ENCODE measurements at places on chromosomes 5 and 9. TPM values are rescaled to one million over a fixed set of nuclear protein-coding genes. Genes with fewer than 3 reads are reported as not detected.

The ENHO gene
- 0.55 TPM for total RNA-seq

The KLHL9 gene
- total RNA-seq = 21.0 TPM

The FOXI1 gene
- total RNA-seq = not detected

The ANKRD18B gene
- total RNA-seq = 0.77 TPM

The RAB3C gene
- total RNA-seq = 1.1 TPM

The PLPP7 gene
- total RNA-seq = 1.2 TPM

- DNase-seq = no peak
These were observed 651 bp downstream of the HRH2 start for GRCh38 chr5:175658299-175659145.

GRCh38 chr5:137470111-137470920, 28.8 kb downstream of the SPOCK1 start:
- no peak for DNase-seq

- peak; percentile 42 for DNase-seq
These were observed 4.2 kb downstream of the AK1 start for GRCh38 chr9:127873223-127873691.

DNA sequence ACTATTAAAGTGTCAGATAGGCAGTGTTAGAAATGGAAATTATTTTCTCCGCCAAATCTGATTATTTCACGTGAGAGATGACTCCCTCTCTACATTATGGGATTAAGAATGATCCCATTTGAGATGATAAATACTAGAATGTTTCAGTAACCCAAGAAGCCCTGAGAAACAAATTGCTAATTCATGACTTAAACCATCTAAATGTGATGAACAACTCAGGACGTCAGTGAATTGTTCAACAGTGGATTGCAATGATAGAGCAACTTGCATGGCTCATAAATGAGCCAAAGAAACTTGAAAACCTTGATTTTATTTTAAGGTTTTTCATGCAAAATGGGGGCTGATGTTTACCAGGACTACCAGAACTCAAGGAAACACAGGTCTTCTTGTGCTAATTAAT, 350.5 kb upstream of the WWC1 start:
- no peak for DNase-seq

DNA sequence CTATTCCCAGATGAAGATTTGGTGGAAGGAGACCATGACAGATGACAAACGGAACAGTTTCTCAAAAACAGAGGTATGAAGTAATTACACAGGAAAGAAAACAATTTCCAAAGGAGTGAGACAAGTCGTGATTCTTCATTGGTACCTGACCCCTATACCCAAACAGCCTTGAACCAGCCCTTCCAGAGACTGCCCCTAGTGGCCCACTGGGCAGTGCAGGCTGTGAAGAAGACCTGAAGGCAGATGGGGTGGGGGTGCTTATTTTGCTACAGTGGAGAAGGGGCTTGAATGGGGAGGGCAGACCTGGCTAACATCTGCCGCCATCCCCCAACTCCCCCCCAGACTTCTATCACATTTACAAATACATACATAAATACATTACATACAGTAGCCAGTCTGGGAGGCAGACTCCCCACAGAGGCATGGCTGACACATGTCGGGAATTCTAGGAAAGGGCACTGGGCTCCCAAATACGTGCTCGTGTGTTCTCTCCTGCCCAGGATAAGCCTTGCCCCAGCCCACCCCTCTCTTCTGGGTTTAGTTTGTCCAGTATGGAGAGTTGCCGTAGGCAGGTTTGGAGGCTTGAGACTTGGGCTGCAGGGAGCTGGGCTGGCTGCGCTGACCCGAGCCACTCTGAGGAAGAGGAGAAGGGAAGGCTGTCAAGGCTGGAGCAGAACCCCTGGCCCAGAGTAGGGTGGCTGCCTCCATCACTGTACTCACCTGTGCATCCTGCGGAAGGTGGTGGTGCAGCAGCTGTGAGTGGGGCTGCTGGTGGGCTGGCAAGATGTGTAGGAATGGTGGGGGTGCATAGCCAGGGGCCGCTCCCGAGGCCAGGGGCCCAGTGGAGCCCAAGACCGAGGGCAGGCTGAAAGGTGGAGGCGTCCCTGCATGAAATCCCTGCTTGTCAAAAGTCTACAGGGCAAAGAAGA, 105.3 kb downstream of the UBE2R2 start:
- DNase-seq = no peak

GRCh38 chr5:57494104-57495098, 11.8 kb upstream of the ACTBL2 start:
- no peak for DNase-seq

DNA sequence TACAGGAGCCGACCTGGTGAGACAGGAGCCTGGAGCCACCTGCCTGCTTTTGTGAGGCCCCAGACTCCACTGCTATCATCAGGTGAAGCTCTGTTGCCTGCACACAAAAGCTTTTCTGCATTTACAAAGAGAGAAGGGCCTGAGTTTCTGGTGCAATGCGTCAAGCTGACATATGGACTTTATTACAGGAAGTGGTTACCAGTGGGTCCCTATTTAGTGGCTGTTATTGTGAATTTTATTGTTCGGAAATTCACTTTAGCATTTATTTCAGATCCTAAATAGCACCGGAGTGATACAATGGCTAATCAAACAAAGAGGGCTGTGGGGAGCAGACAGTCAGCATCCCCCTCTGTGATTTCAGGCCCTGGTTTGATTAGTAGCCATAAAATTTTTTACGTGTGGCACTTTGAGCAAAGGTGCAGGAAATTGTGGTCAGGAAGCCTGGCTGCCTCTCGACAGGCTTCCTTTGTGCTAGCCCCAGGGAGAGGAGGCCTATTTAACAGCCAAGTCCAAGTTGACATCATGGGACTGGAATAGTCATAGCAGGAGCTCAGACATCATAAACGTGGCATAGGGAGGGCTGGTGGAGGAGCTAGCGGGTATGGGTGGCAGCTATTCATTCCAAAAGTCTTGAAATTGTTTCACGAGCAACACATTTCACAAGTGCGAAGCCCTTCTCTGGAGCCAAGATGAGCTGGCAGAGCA, 8.4 kb downstream of the TGFBI start:
- DNase-seq = no peak

DNA sequence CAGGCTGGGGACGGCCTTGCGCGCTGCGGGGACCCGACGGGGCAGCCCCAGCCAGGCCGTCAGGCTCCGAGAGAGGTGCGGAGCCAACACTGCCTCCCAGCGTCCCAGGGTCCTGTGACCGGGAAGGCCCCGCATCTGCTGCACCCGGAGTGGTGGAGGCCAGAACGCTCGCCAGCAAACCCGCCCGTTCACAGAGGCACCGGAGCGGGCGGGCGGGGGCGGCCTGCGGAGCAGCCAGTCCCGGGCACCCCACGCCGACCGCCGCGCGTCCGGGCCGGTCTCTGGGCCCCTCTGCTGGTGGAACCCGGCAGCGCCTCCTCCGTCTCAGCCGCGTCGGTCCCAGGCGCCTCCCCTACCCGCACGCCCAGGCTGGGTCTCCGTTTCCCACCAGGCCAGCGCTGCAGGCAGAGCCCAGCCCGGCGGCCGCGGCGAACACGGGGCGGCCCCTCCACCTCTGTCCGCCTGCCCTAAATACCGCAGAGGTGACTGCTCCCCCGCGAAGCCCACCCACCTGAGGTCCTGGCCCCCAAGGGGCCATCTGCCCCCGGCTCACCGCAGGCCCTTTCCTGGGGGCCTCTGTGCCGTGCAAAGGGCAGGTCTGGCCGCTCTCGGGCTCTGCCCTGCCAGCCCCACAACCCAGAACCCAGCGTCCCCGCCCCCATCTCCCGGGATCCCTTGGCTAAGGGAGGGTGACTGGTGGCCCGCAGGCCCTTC, 15.9 kb downstream of the EXD3 start:
- peak; percentile 76 for DNase-seq

DNA sequence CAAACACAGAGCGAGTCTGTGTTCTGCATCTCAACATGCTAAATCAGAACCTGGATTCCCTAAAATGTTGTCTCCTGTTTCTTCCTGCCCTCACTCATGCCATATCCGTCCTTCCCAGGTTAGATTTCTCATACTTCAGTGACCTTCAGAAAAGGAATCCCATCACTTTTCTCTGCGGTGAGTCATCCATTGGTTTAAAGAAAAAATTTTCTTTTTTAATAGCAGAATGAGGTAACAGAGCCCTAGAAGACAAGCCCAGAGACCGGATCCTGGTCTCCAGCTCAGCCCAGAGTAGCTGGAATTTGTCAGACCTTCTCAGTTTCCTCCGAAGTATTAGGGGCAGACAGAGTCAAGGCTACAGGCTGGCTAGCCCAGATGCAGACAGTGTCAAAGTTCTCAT, 143.2 kb upstream of the DMRT1 start:
- DNase-seq = no peak

DNA sequence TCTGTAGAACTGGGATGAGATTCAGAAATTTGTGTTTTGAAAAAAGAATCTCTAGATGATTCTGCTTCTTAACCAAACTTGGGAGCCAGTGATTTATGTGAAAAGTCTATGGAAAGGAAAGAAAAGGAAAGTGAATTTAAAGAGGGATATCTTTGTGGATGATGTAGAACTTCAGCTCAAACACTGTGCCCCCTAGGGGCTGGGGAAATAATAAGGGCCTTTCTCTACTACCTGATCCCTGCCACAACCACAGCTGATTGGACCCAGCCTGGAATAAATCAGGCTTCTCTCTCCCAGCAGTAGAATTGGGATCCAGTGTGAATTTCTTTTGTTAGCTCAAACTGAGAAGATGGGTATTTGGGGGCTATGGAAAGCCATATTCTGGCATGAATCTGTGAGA, 155.0 kb downstream of the PRELID2 start:
- DNase-seq = no peak

- no peak for DNase-seq
These were observed 28.3 kb downstream of the ZNF462 start for GRCh38 chr9:106891286-106891685.

DNA sequence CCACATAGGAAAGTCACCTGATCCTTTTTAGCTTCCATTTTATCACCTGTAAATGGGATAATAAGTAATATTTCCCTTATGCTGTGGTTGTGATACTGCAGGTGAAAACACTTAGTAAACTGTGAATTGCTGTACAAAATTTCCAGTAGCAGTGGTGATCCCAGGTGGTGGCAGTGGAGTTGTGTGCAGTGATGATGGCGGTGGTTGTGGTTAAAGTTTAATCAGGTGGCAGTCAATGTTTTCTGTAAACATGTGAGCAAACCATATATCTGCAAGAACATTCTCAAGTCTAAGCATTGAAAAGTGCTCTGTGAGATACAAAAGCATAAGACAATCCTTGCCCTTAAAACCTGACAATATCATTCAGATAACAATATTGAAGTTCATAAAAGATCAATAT, 480.2 kb downstream of the RASEF start:
- no peak for DNase-seq

DNA sequence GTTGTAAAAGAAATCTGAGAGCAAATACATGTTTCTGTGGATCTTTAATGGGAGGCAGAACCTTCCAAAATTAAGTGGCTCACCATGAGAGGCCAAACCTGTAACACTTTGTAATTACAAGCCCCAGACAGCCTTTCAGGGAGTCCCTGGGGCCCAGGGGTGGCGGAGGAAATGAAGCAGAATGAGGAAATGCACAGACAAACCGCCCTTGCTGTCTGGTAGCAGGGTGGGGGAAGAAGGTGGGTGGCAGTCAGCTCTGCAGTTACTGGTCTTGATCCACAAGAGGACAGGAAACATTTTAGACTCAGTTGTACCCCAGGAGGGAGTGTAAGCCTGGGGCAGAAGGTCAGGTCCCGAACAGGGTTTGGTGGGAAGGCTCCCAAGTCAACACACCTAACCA, 6.5 kb downstream of the ARL14EPL start:
- no peak for DNase-seq

DNA sequence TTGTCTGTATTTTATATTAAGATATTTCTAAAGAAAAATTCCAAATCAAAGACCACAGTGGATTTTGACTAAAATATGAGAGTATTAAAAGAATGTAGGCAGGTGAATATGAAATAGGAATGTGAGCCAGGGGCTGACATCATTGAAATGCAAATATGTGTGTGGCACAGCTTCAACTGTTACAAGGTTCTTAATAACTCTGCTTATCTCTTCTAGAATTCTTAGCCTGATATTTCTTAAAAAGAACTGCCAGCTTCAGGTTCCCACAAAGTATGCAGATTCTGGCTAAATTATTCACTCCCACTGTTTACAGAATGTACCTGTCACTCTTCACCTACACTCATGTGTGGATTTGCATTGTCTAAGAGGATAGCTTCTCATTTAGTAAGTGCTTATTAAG, 274.4 kb downstream of the DIRAS2 start:
- no peak for DNase-seq

DNA sequence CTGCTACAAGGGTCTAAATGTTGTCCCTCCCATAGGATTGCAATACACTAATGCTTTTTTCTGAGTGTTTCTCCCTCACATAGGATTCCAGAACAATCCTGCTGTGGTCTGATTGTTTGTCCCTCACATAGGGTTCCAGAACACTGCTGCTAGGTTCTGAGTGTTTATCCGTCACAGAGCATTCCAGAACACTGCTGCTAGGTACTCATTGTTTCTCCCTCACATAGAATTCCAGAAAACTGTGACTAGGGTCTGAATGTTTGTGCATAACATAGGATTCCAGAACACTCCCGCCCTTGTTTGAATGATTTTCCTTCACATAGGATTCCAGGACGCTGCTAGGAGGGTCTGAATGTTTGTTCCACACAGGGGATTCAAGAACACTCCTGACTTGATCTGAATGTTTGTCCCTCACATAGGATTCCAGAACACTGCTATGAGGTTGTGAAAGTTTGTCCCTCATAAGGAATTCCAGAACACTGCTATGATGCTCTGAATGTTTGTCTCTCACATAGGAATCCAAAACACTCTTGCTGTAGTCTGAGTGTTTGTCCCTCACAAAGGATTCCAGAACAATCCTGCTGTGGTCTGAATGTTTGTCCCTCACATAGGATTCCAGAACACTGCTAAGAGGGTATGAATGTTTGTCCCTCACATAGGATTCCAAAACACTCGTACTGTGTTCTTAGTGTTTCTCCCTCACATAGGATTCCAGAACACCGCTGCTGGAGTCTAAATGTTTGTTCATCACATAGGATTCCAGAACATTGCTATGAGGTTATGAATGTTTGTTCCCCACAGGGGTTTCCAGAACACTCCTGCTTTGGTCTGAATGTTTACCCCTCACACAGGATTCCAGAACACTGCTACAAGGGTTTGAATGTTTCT, 213.5 kb downstream of the FOXD4L6 start:
- no peak for DNase-seq

- DNase-seq = no peak
These were observed 7.2 kb upstream of the MEF2C start for GRCh38 chr5:88890070-88890781.

GRCh38 chr5:15674716-15675115, 174.7 kb downstream of the FBXL7 start:
- no peak for DNase-seq
